Memory B cell (primary cell): ENCODE measurements at places on chromosomes 3 and 15.

DNA sequence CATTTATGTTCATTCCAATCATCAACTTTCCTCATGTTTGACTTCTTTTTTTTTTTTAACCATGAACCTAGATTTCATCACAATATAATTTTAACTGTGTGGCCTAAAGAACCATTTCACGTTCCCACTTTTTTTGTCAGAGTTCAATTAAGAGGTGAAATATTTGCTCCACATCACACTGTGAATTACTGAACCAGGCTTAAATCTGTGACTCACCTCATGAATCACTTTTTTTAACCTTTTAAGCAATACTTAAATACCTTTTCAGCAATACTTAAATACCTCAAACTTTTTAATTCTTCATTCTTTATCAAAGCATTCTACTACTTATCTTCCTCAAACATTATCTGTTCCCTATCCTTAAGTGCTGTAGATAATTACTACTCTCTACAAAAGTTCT, 137.6 kb downstream of the SI start:
- no peak for DNase-seq

DNA sequence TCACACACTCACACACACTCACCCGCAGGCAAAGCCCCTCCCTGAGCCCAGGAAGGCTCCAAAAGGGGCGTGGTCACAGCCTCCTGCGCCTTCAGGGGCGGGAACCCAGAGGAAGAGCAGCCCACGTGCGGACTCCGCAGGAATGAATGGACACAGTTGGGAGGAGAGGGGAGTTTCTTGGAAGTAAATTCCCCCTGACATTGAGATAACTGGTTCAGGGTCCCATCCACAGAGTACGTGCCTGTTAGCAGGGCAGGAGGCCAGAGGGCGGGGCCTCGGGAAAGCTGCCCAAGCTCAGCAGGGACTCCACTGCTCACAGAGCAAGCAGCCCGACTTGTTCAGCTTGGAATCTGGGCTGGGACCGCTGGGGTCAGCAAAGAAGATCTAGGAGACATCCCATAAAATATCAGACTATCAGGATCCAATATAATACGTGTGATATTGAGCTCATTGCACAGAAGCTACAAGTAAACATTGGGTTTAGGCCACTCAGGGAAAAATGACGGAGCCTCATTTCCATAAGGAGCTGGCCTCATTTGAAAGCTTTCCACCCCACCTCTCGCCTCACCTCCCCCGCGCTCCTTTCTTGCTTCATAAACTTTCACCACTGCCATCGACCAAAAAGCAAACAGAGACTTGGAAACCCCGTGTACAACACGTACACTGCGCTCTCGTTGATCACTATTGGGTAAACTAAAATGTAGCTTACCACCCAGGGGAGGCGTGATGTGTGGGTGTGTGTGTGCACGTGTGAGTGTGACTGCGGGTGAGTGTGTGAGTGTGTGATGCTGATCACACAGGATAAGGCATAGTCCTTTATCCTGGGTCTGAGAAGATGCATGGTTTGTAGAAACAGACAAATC, 36.0 kb downstream of the TM2D3 start:
- DNase-seq = no peak

DNA sequence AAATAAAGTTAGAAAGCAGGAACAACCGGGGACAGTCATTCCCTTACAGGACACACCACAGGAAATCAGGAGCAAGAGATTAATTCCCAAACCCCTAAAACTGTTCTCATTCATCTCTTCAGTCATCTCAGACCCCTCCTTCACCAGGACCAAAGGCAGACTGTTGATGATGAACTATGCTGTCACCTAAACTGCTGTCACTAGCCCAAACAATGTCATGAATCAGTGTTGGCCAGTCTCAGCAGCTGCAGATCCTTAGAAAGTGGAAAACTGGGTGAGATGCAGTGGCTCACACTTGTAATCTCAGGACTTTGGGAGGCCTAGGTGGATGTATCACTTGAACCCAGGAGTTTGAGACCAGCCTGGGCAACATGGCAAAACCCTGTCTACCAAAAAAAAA, 909.6 kb downstream of the ROBO1 start:
- no peak for DNase-seq

DNA sequence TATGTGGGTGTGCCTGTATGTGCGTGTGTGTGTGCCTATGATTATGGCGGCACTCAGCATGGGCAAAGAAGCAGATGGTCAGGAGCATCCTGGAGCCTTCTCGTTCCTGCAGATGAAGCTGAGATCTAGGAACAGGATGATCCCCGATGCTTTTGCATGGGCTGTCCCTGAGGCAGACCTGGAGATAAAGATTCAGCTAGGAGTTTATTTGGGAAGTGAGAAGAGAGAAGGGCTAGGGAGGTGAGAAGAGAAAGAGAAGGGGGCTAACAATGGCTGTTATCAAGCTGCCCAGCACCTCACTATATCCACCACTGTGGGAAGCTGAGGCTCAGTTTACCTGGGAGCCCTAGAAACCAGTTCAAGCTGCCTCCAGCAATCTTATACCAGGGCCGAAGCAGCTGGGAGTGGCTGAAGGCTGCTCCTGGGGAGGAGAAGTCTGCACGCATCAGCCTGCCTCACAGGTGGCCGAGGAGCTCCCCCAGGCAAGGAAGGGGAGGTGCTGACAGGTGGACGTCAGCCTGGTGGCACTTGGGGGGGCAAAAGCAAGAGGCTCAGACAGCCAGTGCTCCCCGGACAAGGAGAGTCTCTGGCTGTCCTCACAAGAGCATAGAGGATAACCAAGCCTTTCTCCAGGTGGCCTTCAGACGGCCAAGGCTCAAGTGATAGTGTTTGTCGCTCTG, 94.0 kb upstream of the IQSEC1 start:
- DNase-seq = no peak

DNA sequence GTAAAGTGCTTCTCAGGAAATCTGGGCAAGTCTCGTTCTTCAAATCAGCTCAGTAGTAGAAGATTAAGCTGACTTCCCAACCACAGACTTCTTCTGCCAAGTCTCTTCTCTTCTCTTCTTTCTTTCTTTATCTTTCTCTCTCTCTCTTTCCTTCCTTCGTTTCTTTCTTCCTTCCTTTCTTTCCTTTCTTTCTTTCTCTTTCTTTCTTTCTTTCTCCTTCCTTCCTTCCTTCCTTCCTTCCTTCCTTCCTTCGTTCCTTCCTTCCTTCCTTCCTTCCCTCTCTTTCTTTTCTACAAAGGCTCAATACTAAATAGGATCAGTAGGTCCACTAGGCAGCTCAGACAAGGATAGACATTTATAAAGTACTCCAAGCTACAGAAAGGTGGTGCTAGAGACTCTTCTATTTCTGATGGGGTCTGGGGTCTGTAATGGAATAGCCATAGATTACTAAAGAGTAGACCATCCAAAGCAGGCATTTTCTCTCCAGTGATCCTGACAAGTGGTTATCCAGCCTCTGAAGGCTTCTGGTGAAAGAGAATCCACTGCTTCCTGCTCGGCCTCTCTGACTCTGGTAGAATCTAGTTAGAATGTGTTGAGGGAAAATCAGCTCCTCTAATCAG, 100.8 kb downstream of the TPRG1 start:
- no peak for DNase-seq
